GM19239 (cell line): ENCODE measurements at places on chromosomes 2 and 18.

GRCh38 chr2:197297266-197297665, 13.3 kb downstream of the ANKRD44 start:
- DNase-seq, result no peak

DNA sequence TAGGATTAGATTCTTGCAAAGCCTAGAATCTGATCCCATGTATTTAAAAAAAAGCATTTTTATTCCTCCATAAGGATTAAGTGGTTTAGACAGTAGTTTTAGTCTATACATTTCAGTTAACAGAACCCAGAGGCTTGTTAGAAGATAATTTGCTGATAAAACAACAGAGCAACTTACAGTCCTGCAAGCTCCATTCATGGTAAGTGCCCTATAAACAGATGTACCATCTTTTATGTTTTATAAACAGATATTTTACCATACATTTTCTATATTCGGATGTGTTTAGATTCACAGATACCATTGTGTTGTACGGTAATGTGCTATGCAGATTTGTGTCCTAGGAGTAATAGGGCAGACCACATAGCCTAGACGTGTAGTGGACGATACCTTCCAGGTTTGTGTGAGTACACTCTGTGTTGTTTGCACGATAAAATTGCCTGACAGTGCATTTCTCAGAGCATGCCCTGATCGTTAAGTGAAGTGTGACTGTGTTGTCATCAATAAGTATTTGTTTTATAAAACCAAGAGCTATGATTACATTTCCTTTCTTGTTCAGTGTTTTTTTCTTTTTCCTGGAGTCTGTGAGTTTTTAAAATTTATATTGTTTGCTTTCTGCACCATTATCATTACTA, 54.2 kb downstream of the CERS6 start:
- no peak for DNase-seq

DNA sequence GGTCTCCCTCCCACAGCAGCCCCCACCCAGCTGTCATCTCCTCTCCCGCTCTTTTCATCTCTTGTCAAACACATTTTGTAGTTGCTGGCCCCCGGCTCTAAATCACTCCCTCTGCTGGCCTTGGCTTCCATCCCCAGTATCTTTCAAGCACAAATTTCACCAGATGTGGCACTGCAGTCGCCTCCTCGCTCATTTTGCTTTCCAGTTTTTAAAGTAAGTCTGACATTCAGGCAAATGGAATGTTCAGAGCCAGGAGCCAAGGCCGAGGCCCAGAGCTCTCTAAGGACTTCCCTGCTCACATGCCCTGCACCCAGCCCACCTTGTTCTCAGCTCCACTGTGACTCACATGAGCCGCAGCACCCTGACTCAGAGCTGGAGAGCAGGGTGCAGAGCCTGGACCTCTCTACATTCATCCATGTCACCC, 158.4 kb downstream of the GALNT14 start:
- no peak for DNase-seq

- DNase-seq, result no peak
Measured at GRCh38 chr18:5582076-5582475, 38.3 kb upstream of the EPB41L3 start.

DNA sequence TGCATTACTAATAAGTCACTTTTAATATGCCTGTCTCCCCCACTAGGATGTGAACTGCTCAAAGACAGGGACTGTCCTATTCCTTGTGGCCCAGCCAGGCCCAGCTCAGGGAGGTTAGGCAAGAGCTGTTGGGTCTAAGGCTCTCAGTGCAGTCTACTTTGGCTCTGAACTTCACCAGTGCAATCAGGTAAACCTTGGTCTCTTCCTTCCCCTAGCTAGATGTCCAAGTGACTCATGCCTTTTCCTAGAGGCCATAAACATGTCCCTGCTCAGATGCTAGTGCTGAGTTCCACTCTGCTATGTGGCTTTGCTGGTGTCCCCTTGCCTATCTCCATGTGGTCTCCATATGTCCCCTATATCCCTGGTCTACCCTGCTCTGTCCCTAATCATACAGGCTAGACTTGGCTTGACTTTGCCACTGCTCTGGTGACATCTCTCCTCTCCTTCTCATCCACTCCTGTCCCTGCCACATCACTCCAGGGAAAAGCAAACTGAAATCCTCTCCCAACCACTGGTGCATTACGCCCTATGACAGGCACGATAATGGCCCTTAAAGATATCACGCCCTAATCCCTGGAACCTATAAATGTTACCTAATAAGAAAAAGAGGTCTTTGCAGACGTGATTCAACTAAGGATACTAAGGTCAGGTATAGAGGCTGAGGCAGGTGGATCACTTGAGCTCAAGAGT, 45.7 kb upstream of the PPP1CB start:
- DNase-seq, result no peak
